SHP77 (cell line): ENCODE measurements at places on chromosomes 16 and 17.

GRCh38 chr17:42025936-42026335 lies 6.0 kb downstream of the NKIRAS2 start:
- DNase-seq: no peak

DNA sequence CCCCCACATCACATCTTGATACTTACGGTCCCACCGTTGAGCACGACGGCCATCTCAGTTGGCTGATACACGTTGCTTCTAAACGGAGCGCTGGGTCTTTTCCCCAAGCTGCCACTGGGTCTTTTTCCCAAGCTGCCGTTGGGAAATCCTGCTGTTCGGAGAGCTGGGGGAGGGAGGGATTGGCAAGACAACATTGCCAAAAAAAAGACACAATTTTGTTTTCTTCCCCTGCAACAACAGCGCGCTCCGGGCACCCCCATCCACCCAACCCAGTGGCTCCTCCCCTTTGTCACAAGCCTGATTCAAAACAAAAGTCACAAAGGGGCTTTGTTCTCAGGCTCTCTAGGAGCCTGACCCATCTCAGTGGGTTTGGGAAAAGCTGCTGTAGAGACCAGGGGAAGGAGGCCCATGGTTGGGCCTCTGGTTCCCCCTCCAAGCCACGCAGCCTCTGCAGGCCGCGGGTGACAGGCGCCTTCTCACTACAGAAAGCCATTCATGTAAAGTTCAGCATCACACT lies 22.8 kb downstream of the GPRC5B start:
- DNase-seq: no peak

GRCh38 chr17:70089513-70090148 lies 14.6 kb downstream of the KCNJ16 start:
- DNase-seq: no peak

- no peak for DNase-seq
These were observed 25.8 kb downstream of the GINS3 start for GRCh38 chr16:58418026-58418425.

DNA sequence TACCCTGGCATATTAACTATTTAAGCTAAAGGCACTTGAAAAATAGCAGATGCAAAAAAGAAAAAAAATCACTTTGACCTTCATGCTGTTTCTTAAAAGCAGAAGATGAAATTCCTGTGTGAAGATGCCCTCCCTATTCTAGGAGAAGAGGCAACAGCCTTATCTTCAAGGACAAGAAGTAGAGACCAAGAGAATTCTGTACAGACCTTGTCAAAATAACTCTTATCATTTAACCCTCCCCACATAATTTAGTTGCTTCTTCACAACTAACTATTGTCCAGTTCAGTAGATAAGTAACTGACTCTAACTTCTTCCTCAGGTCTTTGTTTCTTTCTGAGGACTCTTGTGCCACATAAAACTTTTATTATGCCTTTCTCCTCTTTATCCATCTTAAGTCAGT lies 72.0 kb upstream of the MARCHF10 start:
- DNase-seq: no peak

DNA sequence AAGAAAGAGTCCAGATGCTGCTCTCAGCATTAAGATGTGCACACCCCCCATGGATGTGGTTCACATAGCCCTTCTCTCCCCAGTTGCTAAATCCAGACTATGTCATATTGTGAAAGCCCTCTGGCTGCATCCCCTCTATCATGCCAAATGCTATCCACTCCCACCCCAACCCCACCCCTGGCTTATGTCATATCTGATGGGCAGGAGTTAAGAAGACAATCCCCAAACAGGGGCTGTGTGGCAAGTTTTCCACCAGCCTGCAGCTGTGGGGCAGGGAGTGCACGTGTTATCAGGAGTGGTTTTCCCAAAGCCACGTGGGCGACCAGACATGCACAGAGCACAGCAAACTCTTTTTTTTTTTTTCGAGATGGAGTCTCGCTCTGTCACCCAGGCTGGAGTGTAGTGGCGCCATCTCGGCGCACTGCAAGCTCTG lies 10.0 kb downstream of the FAM117A start:
- DNase-seq: no peak

- DNase-seq: no peak
These were observed 240.3 kb upstream of the DYNLRB2 start for GRCh38 chr16:80300456-80300855.

DNA sequence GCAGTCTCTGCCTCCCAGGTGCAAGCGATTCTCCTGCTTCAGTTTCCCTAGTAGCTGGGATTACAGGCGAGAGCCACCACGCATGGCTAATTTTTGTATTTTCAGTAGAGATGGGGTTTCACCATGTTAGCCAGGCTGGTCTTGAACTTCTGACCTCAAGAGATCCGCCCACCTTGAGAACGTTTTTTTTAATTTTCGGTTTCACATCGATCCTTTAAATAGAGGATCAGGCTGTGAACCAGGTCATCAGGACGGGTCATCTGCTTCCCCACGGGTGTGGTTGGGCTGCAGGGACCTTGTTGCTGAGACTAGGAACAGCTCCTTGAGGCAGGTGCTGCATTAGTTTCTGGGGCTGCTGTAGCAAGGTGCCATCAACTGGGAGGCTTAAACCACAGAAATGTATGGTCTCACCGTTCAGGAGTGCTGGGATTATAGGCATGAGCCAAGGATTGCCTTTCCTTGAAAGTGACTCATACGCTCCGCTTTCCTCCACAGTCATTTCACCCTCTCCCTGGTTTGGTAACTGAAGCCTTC lies 7.9 kb upstream of the NAGPA start:
- DNase-seq: no peak

DNA sequence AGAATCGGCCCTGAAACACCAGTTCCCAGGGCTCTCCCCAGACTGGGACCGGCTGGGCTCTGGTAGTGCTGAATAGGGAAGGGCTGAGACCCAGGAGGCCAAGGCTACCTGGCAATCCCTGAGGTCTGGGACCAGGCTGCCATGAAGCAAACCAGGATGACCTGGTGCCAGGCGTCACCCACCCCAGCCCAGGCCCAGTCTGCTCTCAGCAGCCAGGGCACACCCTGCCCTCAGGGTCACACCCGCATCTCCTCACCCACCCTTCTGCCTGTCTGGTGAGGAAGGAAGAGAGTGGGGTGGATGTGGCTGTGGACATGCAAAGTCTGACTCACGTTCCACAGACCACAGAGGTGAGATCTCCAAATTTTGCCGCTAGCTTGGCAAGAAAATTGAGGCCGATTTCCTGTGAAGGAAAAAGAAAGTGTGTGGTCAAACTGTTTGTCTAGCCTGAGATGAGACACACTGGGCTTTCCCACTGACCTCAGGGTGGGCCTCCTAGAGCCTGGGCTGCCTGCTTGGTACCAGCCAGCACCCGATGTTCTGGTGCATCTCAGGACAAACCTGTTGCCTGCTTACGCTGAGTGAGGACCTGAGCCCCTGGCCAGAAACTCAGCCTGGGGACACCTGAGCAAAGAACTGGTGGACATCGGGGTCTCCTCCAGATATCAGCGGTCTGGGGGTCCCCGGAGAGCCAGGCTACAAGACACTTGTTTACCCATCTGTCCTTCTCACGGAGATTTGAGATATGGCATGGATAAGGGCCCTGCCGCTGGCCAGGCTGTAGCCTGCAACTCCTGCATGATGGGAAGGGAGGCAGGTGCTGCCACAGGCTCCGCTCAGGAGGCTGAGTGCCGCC lies 6.3 kb upstream of the RAB37 start:
- no peak for DNase-seq

DNA sequence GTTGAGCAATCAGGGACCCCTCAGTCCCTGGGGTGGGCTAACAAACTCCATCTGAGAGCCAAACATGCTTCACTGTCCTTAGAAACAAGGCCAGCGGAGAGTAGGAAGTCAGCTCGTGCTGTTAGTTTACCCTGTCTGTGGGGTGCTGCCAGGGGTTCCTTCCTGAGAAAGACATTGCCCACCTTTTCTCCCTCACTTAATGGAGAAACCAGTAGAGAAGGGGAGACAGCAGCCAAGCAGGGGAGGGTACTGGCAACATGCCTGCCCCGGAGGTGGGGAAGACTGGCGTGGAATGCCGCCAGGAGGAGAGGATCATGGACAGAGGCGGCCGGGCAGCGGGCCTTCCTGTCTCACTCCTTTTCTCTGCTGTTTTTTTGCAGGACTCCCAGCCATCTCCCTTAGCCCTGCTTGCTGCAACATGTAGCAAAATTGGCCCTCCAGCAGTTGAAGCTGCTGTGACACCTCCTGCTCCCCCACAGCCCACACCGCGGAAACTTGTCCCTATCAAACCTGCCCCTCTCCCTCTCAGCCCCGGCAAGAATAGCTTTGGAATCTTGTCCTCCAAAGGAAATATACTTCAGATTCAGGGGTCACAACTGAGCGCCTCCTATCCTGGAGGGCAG lies 19.9 kb downstream of the SP2 start:
- no peak for DNase-seq

- DNase-seq: no peak
These were observed 10.9 kb upstream of the HEXD start for GRCh38 chr17:82407255-82407654.

GRCh38 chr16:30063893-30064728 lies 1.4 kb upstream of the ALDOA start:
- peak; percentile 95 for DNase-seq

DNA sequence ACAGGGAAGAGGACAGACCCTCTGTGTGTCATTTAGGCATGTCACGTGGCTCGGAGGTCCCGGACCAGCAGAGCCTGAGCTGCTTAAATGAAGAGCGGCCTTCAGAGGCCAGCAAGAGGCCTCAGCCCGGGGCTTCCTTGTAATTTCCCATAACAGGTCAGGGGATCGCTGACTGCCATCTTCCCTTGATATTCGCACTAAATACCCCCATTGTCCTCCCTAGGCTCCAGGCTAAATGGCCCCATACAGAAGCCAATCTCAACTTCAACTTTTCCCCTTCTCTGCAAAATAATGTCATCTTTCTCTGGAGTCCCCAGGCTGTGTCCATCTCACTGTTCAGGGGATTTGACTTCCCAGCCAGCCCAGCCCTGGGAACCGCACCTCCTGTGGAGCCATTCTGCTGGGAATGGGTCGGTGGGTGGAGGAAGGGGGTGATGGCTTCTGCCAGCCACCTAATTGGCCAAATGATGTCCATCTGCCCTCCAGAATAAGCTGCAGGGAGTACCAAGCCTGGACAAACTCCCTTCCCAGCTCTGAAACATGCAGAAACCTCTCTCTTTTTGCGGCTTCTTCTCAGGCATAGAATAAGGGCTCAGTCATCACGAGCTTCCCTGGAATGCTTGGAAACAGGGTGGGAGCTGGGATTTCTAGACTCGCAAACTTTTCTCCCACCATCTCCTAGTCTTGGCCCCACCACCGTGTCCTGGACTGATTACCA lies 129.9 kb downstream of the SDK2 start:
- DNase-seq: no peak

GRCh38 chr17:17150448-17150800 lies 55.7 kb downstream of the PLD6 start:
- DNase-seq: no peak

GRCh38 chr17:61203671-61204131 lies 195.9 kb upstream of the TBX2 start:
- no peak for DNase-seq

GRCh38 chr17:51013322-51013721 lies 107.3 kb downstream of the SPAG9 start:
- no peak for DNase-seq

- DNase-seq: no peak
These were observed 8.1 kb upstream of the ABCA5 start for GRCh38 chr17:69335058-69335457.

GRCh38 chr16:53773881-53774280 lies 69.9 kb downstream of the FTO start:
- DNase-seq: no peak

DNA sequence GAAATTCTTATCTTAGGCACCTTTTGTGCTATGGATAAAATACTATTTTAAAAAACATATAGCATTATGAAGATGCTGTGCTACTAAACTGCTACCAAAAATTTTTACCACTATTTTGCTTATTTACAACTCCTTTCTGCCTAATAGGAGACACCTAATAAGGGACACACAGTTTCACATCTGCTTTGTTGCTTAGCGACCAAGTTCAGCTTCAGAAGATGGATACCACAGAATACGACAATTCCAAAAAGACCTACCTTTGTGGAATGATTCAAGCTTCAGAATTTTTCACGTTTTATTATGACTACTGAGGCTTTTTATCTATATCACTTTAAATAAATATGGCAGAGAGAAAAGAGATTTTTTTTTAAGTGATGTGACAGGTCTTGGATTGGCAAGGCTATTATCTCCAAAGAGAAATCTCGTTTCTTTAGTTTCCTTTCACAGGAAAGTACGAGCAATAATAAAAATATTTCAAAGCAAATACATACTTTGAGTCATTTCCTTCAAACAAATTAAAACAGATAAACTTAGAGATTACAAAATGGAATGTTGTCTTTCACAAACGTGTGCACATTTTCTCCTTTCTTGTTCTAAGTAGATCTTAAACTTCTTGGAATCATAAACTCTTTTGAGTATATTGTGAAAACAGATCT lies 35.4 kb downstream of the SPAG9 start:
- DNase-seq: no peak

DNA sequence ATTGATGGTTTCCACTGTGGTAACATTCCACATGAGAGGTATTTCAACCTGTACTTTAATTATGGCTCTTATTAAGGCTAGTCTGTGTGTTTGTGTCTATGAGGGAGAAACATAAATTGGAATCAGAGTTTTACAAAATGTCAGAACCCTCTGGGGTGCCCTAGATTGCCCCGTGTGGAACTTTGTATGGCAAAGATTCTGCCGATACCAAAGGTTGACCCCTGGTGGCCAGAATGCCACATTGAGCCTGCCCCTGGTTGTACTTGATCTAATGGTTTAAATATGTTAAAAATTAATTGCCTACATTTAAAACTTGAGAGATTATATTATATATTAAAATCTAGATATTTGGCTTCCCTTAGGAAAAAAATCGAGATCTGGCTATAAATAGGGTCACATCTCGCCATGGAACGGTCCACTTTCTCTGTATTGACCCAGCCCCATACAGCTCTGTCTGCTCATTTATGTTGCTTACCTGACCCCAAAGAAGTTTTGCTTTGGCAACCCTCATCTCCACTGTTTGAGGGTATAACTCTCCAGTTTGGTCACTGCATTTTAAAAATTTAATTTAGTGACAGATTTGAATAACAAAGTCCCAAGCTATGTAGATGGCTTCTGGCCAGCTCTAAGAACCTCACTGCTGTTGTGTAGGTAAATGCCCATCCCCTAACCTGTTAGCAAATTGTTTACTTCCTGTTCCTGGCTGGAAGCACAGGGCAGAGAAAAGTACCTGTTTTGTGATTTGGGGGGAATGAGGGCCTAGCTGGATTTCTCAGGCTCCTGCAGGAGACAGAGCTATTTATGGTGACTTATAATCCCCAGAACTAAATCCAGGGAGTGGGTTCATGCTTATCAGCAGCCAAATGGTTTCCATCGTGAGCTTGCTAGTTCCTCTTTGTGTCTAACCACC lies 95.0 kb downstream of the PLCG2 start:
- DNase-seq: peak; percentile 31

DNA sequence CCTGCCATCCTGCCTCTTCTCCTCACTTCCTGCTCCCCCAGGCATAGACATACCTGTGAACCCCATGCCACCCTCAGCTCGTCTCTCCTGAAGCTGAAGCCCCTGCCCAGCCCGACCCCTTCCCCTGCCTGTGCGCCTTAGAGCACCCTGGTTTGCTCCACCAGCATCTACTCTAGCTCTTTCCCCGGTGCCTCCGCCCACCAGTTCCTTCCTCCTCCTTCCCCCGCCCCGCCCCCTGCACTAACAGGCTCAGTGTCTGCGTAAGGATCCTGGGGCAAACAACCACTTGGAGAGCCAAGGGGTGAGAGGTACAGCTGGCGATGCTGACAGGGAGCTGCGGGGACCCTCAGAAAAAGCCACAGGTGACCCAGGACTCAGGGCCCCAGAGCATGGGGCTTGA lies 1.9 kb downstream of the GPR142 start:
- DNase-seq: no peak
